Nucleus accumbens (tissue), 56 donors: ENCODE measurements at places on chromosomes 13 and 19.

DNA sequence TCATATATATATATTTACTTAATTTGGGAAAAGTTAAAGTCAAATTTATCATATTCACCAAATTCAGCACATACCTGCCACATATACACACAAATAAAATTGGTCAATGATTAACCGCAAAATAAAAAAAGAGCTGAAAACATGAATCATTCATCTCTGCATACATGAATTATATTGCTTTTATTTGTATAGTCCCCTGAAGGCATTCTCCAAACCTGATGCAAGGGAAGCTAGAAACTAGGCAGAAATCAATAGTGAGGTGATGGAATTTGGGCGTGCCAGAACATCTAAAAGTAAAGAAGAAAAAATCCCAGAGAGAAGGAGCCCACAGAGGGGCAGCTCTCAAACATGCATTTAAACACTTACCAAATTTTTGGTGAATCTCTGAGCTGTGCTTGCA is 60.1 kb downstream of the UFM1 start:
- no peak for DNase-seq

GRCh38 chr13:79799059-79799867 is 318.3 kb downstream of the NDFIP2 start:
- no peak for DNase-seq

GRCh38 chr13:50285283-50285682 is 270.0 kb downstream of the KCNRG start:
- no peak for DNase-seq

- no peak for DNase-seq
Measured at GRCh38 chr13:71797517-71797916, 69.5 kb downstream of the DACH1 start.

DNA sequence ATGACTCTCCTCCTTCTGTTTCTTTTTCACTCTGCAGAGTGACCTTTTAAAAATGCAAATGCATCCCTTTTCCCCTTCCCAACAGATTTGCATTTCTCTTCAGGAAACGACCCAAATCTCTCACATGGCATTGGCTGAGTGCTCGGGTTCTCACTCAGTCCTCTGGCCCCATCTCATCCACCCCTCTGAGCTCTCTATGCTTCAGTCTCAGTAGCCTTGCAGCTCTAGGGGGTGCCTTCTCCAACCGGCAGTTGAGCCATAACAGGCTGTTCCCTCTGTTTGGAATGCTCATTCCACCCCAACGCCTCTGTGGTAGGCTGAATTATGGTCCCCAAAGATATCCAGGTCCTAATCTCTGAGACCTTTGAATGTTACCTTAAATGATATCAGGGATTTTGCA is 78.2 kb downstream of the AKAP11 start:
- DNase-seq, result no peak

DNA sequence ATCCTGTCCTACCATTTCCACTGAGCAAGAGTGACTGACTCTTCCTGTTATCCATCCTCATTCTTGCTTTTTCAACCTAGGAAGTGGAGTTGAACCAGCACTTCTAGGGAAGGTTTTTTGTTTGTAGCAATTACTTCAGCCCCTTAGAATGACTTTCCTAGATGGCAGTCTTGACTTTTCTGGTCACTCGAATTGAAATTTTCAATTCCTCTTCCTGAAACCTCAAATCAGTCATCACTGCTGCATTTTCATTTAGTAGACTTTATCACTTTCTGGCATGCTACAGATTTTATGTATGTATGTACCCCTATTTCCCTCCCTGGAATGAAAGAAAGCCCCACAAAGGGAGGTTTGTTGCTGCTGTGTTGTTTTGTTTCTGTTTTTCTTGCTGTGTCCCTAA is 915.9 kb downstream of the PCDH17 start:
- DNase-seq, result no peak

DNA sequence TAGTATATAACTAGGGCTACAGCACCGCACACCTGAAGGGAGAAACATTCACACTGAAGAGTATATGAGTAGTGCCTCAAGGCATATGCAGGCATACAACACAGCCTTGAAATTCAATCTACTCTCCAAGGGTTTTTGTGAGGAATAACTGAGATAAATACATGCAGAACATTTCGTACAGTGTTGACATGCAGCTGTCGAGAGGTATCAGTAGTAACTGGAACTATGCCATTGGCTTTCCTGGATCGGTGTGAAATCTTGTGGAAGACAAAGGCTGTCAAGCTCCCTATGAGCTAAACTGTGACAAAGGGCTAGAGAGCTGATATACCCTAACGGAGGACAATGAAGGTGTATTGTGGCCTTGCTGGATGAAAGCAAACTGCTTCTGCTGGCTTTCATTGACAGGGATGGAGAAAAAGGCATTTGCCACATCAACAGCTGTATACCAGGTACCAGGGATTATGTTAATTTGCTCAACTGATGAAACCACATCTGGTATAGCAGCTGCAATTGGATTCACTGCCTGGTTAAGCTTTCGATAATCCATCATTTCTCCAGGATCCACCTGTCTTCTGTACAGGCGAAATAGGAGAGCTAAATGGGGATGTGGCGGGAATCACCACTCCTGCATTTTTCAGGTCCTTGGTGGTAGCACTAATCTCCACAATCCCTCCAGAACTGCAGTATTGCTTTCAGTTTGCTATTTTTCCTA is 16.3 kb downstream of the MTRF1 start:
- DNase-seq, result no peak
